ENCODE measurements at places on chromosomes 4 and X.

DNA sequence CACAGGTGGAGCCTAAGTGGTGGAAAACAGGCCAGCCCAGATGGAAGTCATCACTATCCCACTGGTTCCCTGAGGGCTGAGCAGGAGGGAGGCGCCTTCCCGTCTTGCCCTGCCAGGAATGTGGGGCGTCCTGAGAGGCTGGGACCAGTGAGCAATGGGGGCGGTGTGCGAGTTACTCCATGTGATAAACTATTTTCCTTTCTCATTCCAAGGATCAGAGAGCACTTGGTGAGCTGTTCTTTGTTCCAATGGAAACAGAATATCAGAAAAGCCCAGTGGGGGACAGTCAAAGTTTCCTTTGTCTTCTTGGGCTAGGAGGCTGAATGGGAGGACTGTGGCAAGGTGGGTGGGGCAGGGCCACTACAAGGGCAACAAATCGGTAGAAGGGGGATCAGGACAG is 86.2 kb downstream of the NHSL2 start:
- no peak for DNase-seq

GRCh38 chr4:10747186-10747585 is 62.6 kb upstream of the CLNK start:
- DNase-seq: no peak

GRCh38 chr4:92789741-92790140 is 486.0 kb downstream of the GRID2 start:
- no peak for DNase-seq

DNA sequence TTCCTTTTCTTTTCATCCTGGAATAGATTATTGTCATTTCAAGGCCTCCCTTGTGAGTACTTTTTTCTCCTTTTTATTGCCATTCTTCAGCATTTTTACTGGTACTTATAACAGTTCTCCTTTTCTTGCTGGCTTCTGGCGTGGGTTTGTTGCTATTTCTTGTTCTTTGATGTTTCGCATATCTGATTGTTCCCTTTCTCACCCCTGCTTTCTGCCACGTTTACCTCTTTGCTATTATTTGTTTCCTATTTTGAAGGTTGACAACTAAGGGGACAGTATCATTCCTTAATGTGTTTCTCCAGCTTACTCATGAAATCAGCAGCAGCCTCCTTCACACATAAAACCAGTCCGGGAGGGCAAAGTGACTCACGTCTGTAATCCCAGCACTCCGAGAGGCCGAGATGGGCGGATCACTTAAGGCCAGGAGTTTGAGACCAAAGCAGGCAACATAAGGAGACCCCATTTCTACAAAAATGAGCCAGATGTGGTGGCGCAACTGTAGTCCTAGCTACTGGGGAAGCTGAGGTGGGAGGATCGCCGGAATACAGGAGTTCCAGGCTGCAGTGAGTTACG is 72.6 kb downstream of the DMD start:
- DNase-seq: no peak

DNA sequence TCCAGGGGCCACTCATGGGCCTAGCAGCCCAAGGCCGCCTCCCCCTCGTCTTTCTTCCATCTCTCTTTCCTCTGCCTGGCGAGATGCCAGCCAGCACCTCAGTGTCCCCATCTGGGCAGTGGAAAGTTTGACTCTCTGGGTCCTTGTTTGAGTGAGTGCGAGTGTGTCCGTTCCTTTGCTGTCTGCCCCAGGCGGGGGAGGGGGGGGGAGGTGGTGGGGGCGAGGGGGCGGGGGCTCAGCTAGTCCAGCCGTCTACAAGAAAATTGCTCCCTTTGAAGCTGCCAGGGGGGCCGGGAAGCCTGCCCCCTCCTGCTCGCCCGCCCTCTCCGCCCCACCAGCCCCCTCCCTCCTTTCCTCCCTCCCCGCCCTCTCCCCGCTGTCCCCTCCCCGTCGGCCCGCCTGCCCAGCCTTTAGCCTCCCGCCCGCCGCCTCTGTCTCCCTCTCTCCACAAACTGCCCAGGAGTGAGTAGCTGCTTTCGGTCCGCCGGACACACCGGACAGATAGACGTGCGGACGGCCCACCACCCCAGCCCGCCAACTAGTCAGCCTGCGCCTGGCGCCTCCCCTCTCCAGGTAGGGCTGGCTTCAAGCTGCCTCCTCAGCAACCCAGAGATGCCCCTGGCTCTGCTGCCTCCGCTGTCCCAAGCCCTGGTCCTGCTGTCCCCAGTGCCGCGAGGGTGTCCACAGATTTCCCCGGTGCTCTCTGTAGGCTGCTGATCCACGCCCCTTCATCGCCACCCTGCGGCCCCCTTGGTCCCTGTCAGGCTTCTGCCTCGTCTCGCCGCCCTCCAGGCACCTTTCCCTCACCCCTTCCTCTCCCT is at the start of gene BGN:
Gene BGN (plus strand): TSS at position 440 of the 821 bp plus-strand sequence. CDS start 9,652 bp downstream, outside the sequence.
- DNase-seq: peak; percentile 13

GRCh38 chrX:147333821-147334220 is 519.3 kb upstream of the CXorf51A start:
- no peak for DNase-seq

GRCh38 chr4:81606801-81607501 is 135.2 kb upstream of the RASGEF1B start:
- peak; percentile 21 for DNase-seq

DNA sequence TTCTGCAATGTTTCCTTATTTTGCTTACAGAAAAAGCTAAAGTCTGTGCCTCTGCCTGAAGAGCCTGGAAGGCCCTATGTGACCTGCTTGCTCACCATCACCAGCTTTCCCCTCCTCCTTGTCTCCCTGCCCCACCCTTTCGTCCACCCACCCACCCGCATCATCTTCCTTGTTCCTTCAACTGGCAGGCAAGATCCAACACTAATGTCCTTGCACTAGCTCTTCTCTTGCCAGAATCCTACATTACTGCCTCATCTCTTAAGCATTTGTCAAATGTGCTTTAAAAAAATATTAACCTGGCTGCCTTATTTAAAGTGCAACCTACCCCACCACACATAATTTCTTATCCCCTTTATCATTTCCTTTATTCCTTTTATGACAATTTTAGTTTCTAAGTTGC is 165.1 kb upstream of the PPP3CA start:
- no peak for DNase-seq

GRCh38 chrX:104568304-104568915 is 2.4 kb downstream of the IL1RAPL2 start:
- no peak for DNase-seq

GRCh38 chrX:107775734-107776511 is at the start of gene TSC22D3:
TSS of gene TSC22D3 (minus strand) at chrX:107775787. CDS start at chrX:107775419, 368 bp downstream.
- peak; percentile 24 for DNase-seq

DNA sequence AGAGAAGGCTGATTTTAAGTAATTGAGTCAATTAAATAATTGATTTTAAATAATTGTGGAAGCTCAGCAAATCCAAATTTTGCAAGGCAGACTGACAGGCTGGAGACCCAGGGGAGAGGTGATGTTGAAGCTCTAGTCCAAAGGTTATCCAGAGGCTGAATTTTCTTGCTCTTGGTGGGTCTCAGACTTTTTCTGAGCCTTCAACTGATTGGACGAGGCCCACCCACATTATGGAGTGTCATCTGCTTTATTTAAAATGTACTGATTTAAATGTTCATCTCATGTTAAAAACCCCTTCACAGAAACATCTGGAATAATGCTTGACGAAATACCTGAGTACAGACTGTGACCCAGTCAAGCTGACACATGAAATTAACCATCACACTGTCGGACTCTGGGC is 11.7 kb upstream of the CYTL1 start:
- no peak for DNase-seq

DNA sequence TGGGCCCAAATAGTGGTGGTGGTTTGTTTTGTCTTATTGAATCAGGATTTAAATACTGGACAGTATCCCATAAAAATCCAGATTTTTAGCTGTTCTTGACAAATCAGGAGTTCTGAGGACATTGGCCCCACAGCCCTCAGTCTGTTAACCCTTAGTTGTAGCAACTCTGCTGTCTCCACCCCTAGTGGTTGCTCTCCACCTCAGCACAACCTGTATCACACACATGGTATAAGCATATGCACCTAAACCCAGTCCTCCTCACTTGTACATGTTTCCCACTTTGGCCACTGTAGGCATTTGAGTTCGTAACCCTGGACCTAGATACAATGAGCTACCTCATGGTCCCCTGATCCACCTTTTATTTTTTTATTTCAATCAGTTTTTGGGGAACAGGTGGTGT is 75.9 kb downstream of the MRPL1 start:
- DNase-seq: no peak

DNA sequence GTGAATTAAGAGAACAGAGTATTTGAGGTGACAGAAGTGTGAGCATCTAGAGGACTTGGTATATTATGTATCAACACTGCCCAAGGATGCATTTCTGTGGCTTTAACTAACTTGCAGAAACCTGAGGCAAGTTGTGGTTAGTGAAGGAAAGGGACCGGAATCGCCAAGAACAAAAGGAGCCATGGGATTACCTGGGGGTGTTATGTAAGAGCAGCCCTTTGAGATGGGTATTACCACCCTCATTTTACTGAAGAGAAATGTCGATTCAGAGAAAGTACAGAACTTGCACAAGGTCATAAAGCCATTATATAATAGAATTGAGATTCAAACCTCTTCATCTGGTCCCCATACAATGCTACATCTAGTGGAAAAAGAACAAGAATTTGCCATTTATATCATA is 14.3 kb downstream of the TENM3 start:
- no peak for DNase-seq

GRCh38 chr4:146975036-146975435 is 29.4 kb upstream of the TTC29 start:
- peak; percentile 20 for DNase-seq

DNA sequence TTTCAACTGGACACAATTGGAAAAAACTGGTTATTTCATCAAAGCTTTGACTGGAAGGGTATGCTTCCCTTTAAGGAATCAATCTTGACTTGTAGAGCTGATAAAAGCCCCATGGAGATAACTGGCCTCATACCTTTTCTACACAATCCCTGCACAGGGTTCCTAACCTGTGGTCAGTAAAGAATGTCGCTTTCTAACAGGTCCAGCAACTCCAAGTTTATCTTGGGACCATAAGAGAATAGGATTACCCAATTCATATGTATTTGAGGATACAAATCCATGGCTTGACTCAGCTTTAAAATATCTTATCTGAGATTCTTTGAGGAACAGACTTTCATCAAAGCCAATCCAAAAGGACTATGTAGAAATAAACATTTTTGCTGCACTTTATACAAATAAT is 1399.8 kb upstream of the PABPC4L start:
- no peak for DNase-seq

GRCh38 chr4:112130906-112131305 is 14.3 kb upstream of the FAM241A start:
- no peak for DNase-seq

- DNase-seq: no peak
Measured at GRCh38 chr4:146349306-146349705, 135.0 kb downstream of the REELD1 start.
